ENCODE measurements at places on chromosomes 3 and 15. TPM values are rescaled to one million over a fixed set of nuclear protein-coding genes. Genes with fewer than 3 reads are reported as not detected.

Gene ZBBX
- total RNA-seq: not detected

Gene SCN11A
- 0.44 TPM for total RNA-seq

Gene AGBL1
- not detected for total RNA-seq

Gene SRGAP3
- total RNA-seq: 3.0 TPM

Gene ACKR2
- 1.2 TPM for total RNA-seq

Gene TMOD2
- total RNA-seq: 7.3 TPM

Gene GHSR
- total RNA-seq: not detected

Gene HCLS1
- 236 TPM for total RNA-seq

Gene CADPS
- not detected for total RNA-seq

Gene FBXW12
- not detected for total RNA-seq

Gene PRR20G
- total RNA-seq: not detected

Gene MASP1
- not detected for total RNA-seq

Gene GASK1A
- total RNA-seq: 0.12 TPM

Gene MOBP
- 0.34 TPM for total RNA-seq

Gene SLCO2A1
- total RNA-seq: not detected

Gene CDC25A
- 31.6 TPM for total RNA-seq

Gene CD276
- 2.8 TPM for total RNA-seq

Gene TRIM69
- total RNA-seq: 92.9 TPM

Gene PGBD4
- 3.7 TPM for total RNA-seq

Gene GOLGA6L26
- total RNA-seq: not detected

Gene ZBED2
- 360 TPM for total RNA-seq

Gene FSD2
- not detected for total RNA-seq

Gene SLC6A6
- total RNA-seq: 35.4 TPM

Gene MUC20
- 7.8 TPM for total RNA-seq

Gene IGSF11
- total RNA-seq: 0.19 TPM

Gene DUOXA2
- not detected for total RNA-seq

Gene LMAN1L
- total RNA-seq: 0.53 TPM

Measured in activated T-cell treated with anti-CD3 and anti-CD28 coated beads, Interleukin-2, amount 50 U/mL, for 72 hours (primary cell).